ENCODE measurements at places on chromosomes 16 and 17. TPM values are rescaled to one million over a fixed set of nuclear protein-coding genes. Genes with fewer than 3 reads are reported as not detected.

DNA sequence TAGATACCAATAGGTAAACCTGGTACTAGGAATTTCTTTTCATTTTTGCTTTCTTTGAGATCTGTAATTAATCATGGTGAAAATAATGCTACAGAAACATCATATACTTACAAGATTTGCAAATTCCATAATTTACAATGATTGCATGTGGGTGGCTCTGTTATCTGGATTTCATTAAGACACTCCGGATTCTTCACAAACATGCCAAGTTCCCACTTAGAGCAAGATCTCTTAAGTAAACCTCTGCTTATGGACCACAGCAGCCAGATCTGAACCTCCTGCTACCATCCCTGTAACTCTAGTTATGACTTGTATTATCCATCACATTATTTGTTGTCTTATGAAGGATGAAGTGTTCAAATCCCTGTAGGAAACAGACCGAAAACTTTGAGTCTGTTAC, 424.7 kb downstream of the CDH13 start:
- H3K27ac ChIP-seq, result no peak overlapping the region
- DNase-seq, result no peak
- H3K27me3 ChIP-seq, result peaks cover 2% of the 10 kb centered on the region

GRCh38 chr17:9195961-9196670, 174.8 kb downstream of the NTN1 start:
- H3K4me3 ChIP-seq, result no peak overlapping the region
- H3K27ac ChIP-seq, result no peak overlapping the region
- no peaks in the 10 kb centered on the region for H3K36me3 ChIP-seq
- no peaks in the 10 kb centered on the region for H3K27me3 ChIP-seq
- DNase-seq, result no peak

DNA sequence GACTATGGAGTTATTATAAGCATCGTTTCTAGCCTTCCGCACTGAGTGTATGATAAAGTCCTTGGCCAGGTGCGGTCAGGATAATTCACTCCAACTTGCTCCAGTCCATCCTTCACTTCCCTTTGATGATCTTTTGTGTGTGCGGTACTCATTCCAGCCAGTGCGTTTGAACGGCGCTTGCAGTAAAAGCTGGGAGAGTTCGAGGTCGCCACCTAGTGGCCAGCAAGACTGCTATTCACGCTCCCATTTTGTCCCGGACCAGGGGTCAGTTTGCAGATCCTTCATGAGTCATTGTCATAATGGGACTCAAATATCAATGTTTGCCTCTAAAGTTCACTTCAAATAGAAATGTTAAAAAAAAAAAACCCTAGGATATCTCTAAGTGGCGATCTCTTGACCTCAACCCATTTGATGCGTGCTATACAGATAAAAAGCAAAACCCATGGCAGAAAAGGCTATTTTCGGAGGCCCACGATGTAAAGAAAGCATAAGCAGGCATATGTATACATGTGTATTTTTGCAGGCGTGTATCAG, 417.1 kb downstream of the TMEM114 start:
- H3K27ac ChIP-seq, result no peak overlapping the region
- H3K27me3 ChIP-seq, result no peaks in the 10 kb centered on the region
- H3K36me3 ChIP-seq, result no peaks in the 10 kb centered on the region

DNA sequence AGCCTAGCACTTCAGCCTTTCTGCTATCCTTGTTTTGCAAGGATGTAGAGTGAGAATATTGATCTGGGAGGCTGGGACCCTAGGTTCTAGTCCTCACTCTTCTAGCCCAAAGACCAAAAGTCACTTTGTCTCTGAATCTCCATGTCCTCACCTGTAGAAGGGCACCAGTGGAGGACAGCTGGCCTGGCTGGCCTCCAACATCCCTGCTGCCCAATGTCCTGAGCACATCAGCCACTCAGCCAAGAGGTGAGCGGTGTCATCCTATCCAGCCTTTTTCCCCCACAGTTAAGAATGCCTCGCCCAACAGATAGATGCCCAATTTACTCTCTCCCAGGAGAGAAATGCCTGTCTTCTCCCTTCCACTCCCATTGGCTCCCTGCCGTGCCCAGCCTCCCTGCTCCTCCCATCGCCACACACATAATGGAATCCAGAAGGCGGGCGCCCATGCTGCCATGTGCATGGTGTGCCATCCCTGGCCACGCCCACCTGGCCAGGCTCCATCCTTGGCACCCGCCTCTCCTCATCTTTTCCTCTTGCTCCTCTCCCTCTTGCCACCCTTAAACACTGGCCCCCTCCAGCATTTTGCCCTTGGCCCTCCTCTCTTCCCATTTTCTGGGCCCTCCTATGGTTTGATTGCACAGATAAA, 157.3 kb upstream of the SDK2 start:
- H3K4me1 ChIP-seq, result no peaks in the 10 kb centered on the region
- no peak for DNase-seq
- H3K27ac ChIP-seq, result no peak overlapping the region
- H3K4me3 ChIP-seq, result no peak overlapping the region
- no peaks in the 10 kb centered on the region for H3K36me3 ChIP-seq

DNA sequence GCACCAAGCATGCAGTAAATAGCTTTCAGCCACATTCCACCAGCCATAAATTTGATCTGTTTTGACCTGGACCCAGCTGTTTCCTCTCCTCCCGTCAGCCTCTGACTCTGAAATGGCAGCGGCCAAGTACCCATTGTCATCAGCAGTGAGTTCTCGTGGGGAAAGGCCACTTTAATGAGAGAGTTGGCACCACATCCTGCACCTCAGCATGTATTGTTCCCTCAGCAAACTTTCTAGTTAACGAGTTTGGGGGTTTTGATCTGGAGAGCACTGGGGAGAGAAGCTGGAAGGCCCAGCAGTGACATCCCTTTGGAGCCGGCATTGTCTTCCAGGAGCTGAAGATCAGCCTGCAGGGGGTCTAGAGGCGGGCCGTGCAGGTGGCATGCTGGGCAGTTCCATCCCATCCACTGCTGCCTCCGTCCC, 84.9 kb downstream of the RPA1 start:
- H3K27ac ChIP-seq, result no peak overlapping the region
- no peak for DNase-seq
- H3K36me3 ChIP-seq, result no peaks in the 10 kb centered on the region
- peaks cover 28% of the 10 kb centered on the region for H3K27me3 ChIP-seq

Gene TERB1
- total RNA-seq, result 0.37 TPM

Gene TTYH2
- total RNA-seq, result 8.1 TPM

Gene SLC25A11
- total RNA-seq, result 104 TPM

Gene MT1A
- total RNA-seq, result 2.1 TPM

Gene NUBP1
- 38.6 TPM for total RNA-seq

Gene VWA3A
- total RNA-seq, result 0.19 TPM
